ENCODE measurements at places on chromosomes 2 and 18.
A peak's percentile ranks its signal among the peaks of the same experiment; 100 is the strongest.

GRCh38 chr2:18957909-18958308 lies 368.5 kb upstream of the NT5C1B start:
- DNase-seq: no peak

- no peak for DNase-seq
Observed at GRCh38 chr2:29293830-29294438, 178.7 kb downstream of the CLIP4 start.

DNA sequence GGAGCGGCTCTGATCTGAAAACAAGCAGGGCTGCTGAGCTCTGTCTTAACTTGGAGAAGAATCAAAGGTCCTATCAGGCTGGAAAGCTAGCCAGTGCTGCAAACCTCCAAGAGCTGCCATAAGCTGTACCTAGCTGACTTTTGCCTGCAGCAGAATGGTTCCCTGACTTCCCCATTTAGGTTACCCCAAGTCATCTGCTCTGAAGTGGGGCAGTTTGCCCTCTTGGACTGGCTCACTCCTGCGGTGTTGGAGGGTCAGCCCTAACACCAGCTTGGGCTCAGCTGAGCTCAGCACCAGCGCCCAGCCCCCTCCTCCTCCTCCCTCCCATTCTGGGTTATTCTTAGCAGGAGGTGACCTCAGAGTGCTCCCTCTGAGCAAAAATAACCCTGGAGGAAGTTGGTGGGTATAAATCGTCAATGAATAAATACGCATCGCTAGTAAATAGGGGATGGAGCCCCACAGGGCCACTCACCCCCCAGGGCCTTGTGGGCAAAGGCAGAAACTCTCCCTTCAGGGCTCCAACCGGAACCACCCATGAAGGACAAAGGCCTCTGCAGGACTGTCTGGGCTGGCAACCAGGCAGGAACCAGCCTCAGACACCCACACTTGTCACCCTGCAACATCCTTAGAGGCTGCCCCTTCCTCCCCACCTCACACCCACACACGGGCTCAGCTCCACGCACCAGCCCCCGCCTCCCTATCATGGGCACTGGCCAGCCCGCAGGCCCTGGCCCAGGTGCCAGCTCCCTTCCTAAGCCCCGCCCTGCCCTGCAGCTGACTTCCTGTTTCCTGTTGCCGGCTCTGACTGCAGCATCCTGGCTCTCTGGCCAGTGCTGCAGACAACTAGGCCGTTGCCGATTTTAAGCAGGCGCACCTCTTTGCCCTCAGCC lies 46.9 kb downstream of the DNMT3A start:
- no peak for DNase-seq

DNA sequence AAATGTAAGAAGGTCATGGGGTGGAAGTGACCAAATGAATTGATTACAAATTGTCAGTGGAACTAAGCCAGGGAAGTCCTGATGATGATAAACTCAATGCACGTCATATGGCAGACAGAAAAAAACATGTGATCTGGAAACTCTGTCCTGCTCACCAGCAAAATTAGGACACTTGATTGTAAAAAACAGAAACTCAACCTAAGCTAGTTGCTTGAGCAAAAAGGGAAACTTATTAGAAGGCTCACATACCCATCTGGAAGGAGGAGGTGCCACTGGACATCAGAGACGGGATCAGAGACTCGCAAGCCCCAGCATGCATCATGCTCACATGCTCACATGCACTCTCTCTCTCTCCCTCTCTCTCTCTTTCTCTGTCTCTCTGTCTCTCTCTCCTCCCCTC lies 96.8 kb downstream of the SP3 start:
- no peak for DNase-seq

GRCh38 chr2:240482141-240482540 lies 46.7 kb downstream of the GPC1 start:
- DNase-seq: no peak

GRCh38 chr2:75503048-75503607 lies 57.6 kb downstream of the EVA1A start:
- DNase-seq: peak; percentile 55
